AG09319 (cell line): ENCODE measurements at places on chromosomes 11 and 22.
A peak's percentile ranks its signal among the peaks of the same experiment; 100 is the strongest.

- no peak for DNase-seq
Measured at GRCh38 chr11:13859892-13860291, 102.6 kb upstream of the SPON1 start.

- no peak for DNase-seq
Measured at GRCh38 chr11:117172724-117173421, 5.7 kb upstream of the SIDT2 start.

- no peak for DNase-seq
Measured at GRCh38 chr11:36441610-36442208, 68.4 kb downstream of the TRAF6 start.

DNA sequence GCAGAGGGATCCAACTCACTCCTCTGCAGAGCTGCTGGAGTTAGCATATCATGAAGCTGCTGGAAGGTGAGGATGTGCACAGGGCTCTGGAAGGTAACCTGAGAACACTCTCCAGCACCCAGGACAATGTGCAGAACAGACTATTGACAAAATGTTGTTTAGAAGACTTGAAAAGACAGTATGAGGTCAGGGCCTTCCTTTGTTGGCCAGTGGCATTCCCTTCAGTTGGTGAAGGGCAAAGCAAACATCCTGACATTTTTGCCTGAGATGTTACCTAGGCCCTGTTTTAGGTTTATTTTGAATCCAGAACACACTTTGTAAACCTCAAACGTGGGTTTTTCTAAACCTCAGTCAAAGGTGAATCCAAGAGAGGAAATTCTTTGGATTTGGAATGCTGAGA, 67.8 kb downstream of the DEPDC5 start:
- DNase-seq: no peak

- peak; percentile 47 for DNase-seq
Measured at GRCh38 chr22:36286096-36286957, 33.4 kb downstream of the APOL1 start.

- DNase-seq: peak; percentile 91
Measured at GRCh38 chr11:67373648-67374570, 511 bp upstream of the CLCF1 start.

DNA sequence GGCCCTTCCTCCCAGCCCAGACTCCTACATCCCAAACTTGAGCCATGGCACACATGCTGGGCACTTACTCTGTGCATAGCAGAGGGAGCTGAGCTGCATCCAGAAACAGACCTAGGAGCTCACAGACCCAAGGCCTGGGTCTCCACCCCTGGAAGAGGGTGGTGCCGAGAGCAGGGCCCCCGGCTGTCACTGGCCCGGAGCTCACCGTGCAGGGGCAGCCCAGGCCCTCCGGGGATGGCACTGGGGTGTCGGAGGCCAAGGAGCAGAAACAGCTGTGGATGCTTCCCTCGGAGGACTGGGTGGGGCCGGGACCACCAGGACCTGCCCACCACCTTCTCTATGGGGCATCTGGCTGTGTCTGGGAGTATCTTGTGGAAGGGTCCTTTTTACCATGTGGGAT, 4.3 kb upstream of the APOBEC3A start:
- DNase-seq: no peak

- peak; percentile 3 for DNase-seq
Measured at GRCh38 chr11:131195661-131196517, 174.5 kb upstream of the NTM start.

- no peak for DNase-seq
Measured at GRCh38 chr22:46209262-46209661, 40.8 kb downstream of the CDPF1 start.

DNA sequence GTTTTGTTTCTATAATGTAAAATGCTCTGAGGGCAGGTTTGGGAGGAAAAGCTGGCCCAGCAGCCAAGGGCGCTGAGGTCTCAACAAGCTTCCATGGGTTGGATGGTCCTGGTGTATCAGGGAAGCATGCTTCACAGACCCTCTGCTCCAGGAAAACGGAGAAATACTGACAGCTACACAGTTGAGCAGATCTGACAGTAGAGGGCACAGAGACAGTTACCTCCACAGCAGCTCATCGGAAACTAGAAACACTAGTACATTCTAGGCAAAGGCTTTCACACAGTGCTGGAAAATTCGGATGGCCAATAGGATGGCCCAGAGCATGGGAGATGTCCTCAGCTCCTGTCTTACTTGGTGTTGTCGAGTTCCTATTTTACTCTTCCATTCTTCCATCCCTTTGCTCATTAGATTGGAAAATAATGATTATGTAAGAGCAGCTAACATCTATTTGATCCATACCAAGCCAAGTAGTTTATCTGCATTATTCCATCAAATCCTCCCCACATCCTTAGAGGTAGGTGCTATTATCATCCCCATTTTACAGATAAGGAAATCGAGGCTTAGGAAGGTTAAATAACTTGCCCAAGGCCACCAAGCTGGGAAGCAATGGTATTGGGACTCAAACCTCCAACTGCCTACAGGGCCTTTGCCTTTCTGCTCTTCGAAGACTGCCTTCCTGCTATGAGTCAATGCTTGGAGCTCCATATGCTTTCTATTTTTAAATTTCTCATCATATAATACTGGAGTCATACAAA, 28.3 kb downstream of the LMO2 start:
- DNase-seq: no peak

- DNase-seq: no peak
Measured at GRCh38 chr11:127035824-127036223, 35.3 kb upstream of the KIRREL3 start.

- no peak for DNase-seq
Measured at GRCh38 chr11:132161403-132162078, 791.1 kb downstream of the NTM start.

DNA sequence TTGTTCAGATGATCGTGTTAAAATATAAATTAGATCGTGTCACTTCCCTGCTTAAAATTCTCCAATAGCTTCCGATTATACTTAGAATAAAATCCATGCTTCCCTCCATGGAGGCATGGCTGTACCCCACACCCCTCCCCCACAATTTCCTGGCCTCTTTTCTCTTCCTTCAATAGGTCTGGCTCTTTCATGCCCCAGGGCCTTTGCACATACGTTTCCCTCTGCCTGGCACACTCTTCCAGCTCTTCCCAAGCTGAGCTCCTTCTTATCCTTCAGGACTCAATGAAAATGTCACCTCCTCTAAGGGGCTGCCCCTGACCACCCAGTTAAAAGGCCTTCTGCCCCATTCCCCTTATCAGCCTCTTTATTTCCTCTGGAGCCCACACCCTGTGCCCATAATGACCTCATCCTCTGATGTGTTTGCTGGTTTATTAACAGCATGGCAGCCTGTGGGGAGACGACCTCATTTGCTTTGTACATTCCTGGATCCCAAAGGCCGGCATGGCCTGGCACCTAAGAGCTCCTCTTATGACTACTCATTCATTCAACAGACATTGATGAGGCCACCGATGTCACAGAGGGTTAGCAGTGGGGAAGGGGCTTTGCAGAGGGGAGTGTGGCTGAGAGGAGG, 9.0 kb upstream of the FLRT1 start:
- DNase-seq: no peak

DNA sequence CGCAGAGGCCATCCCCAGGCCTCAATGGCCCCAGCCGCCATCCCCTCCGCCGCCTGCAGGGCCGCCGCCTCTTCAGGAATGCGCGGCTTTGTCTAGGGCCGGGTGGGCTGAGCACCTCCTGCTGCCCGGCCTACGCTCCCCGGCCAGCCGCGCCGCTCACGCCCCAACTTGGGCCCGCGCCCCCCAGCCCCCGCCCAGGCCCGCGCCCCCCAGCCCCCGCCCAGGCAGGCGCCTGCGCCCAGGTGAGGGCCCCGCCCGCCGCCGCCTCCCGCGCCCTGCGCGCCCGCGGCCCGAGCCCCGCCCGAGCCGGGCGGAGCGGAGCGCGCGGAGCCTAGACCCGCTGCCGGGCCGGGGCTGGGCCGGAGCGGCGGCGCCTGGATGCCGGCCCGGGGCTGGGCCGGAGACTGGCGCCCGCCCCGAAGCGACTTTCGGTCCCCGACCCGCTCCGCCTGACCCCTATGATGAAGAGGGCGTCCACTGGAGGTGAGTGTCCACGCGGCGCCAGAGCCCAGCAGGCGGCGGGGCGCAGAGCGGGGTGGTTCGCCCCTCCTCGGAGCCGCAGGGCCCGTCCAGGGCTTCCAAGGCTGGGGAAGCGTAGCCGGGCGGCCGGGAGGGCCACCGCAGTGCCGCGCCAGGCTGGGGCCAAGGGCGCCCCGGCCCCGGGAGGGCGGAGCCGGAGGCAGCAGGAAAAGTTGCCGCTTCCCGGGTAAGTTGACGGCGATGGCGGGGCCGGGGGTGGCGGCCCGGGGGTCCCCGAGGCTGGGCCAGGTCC, 34.3 kb upstream of the PRODH start:
- DNase-seq: no peak

DNA sequence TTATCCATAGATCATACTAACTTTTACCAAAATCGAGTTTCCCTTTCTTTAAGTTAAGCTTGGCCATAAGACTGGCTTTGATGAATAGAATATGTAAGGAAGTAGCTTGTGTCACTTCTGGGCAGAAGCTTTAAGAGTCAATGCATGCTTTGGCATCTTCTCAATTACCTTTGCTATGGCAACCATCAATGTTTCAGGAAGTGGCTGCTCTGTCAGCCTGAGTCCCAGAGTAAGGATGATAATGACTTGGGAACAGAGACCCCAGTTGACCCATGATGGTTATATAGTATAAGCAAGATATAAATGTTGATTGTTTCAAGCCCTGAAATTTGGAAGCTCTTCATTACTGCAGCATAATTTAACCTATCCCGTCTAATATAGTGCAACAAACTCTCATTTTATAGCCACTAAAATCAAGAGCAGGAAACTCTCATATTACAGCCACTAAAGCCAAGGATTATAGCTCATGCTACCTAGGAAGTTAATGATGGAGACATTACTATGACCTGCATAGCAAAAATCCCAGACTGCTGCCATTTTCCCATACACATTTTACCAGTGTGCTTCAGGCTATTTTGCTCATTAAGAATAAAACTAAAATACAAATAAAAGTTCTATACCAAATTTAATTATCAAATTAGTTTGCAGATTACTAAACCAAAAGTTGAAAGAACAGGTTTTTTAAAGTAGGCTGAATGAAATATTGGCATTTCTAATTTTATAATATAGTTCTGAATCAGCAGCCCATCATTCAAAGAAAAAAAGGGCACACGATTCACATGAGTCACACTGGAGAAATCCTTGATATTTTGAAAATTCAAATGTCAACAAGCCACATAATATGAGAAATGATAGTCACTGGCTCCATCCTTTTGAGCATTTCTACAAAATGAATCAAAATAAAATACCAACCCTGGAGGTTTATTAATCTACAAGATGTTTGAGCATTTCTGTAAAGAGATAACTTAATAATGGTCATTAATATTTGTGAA, 23.8 kb downstream of the FSHB start:
- no peak for DNase-seq
